ENCODE measurements at places on chromosomes 6 and 20.

- DNase-seq, result no peak
Measured at GRCh38 chr6:90709431-90709996, 122.6 kb upstream of the MAP3K7 start.

GRCh38 chr6:33276864-33277662 is at the start of gene B3GALT4:
Gene B3GALT4 (plus strand): TSS chr6:33277123. CDS start chr6:33277420, 297 bp downstream.
- DNase-seq, result no peak

DNA sequence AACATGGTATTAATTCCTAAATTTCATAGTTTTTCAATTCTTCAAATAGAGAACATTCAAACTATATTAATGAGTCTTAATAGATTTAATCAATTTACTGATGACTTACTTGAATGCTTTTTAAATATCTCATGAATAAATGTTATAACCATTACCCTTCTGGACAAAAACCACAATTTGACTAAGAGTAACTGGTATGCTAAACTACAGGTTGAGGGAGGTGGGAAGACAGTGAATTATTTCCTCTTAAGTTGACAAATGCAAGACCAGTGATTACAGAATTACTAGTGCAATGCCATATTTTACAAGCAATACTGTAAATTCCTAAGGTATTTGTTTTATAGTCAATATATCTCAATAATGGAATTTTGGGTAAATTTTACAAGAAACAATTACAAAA is 65.1 kb downstream of the REV3L start:
- DNase-seq, result no peak

- DNase-seq, result peak; percentile 21
Measured at GRCh38 chr6:145891565-145891964, 72.6 kb downstream of the SHPRH start.

GRCh38 chr6:41367061-41367460 is 31.7 kb downstream of the NCR2 start:
- no peak for DNase-seq

DNA sequence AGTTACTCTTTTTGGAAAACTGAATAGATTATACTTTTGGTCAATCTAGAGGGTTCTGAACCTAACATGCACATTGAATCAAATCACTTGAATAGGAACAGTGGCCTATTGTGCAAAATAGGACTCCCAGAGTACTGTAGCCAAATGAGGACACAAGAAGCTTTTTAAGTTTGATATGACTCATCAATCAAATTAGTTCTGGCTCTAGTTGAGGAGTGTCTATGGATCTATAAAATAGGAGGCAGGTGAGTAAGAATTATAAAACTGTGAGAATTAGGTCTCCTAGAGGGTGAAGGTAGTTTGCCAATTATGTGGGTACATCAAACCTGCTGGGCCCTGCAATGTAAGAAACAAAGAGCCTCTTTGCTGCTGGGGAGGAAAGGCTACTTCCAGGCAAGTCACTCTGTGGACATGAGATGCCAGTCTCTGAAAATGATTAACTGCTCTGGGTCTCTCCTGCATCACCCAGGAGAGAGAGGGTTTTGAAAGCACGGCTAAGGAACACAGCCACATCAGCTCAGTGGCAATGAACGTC is 112.3 kb downstream of the RCAN2 start:
- no peak for DNase-seq

- DNase-seq, result no peak
Measured at GRCh38 chr20:37914672-37915433, 11.9 kb downstream of the VSTM2L start.

DNA sequence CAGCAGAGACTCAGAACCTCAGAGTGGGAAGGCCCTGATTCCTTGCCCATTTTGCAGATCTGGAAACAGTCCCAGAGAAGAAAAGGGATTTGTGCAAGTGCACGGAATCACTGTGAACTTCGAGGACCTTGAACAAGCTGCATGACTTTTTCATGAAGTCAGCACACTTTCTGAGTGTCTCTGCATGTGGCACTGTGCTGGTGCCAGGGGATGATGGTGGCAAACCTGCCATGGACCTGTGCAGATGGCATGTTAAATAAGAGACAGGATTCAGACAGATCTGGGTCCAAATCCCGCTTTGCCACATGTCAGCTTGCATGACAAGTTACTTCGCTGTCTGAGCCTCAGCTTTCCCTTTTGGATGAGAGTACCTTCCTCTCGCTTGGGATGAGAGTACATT is 26.8 kb downstream of the ZNF831 start:
- no peak for DNase-seq

GRCh38 chr20:39112178-39112743 is 150.1 kb downstream of the DHX35 start:
- DNase-seq, result no peak

- no peak for DNase-seq
Measured at GRCh38 chr6:33963136-33963750, 159.4 kb upstream of the MLN start.

GRCh38 chr20:53943522-53944291 is 126.7 kb downstream of the BCAS1 start:
- no peak for DNase-seq

- DNase-seq, result no peak
Measured at GRCh38 chr20:19649041-19649440, 109.0 kb upstream of the RIN2 start.

Measured in AG04449 (cell line).